ENCODE measurements at places on chromosomes 5 and 9.

- no peak for DNase-seq
Observed at GRCh38 chr9:136436055-136436634, 3.5 kb downstream of the INPP5E start.

DNA sequence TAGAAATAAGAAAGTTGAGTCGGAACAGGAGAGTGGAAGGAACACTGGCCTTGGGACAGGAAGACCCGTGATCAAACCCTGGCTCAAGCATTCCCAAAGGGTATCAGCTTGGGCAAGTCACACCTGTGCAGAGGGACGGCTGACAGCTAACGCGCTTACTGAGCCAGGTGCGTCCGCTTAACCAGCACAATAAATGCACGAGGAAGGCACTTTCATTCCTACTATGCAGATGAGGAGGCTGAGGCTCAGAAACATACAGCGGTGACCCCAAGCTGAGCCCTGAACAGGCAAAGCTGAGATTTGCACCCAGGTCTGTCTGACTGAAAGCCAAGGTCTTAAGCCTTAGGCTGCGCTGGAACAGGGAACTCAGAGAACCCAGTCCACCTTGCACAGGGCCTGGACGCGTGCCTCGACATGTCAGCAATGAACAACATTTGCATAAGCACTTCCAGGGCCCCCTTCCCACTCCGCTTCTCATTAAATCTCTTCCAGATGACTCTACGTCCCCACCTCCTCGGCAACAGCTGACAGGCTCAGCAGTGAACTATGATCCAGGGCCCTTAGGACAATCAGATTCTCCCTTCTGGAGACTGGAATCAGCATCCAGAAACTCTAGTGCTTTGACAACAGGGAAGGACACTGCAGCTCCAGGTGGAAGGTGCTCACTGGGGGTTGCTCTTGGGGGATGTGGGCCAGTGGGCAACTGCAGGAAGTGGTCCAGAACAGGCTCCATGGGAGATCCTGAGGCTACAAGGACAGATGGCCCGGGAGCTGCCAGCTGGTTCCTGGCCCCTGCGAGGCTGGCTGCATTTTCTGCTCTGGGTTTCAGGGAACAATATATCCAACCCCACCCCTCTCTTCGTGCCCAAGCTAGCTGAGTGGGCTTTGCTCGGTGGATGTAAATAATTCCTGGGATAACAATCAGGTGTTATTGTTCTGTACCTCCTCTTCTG, 35.2 kb downstream of the SH3PXD2B start:
- DNase-seq, result peak; percentile 80

GRCh38 chr5:56459394-56460194, 226.5 kb upstream of the ANKRD55 start:
- DNase-seq, result no peak

DNA sequence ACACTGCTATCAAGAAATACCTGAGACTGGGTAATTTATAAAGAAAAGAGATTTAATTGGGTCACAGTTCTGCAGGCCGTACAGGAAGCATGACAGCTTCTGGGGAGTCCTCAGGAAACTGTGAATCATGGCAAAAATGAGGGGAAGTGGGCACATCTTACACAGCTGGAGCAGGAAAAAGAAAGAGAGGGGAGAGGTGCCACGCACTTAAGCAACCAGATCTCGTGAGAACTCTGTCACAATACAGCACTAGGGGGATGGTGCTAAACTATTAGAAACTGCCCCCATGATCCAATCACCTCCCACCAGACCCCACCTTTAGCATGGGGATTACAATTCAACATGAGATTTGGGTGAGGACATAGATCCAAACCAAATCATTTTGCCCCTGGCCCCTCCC, 105.5 kb upstream of the CPLX2 start:
- no peak for DNase-seq

DNA sequence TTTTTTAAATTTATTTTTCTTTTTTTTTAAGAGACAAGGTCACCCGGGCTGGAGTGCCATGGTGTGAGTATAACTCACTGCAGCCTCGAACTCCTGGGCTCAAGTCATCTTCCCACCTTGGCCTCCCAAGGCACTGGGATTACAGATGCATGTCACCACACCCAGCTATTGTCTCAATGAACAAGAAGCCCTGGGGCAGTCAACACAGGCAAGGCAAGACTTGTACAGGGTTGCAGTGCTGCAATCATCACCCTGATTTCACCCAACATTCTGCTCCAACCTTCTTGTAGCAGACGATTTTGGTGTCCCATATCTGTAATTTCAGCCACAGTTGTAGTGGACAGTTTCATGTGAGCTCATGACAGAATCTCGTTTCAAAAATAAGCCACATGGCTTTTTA, 205.8 kb upstream of the KIF2A start:
- DNase-seq, result no peak

GRCh38 chr5:115626445-115626823, 598 bp upstream of the TMED7 start:
- DNase-seq, result peak; percentile 14

- DNase-seq, result no peak
Observed at GRCh38 chr9:69593301-69593700, 78.9 kb downstream of the APBA1 start.

GRCh38 chr5:158011422-158011821, 152.5 kb upstream of the CLINT1 start:
- no peak for DNase-seq

DNA sequence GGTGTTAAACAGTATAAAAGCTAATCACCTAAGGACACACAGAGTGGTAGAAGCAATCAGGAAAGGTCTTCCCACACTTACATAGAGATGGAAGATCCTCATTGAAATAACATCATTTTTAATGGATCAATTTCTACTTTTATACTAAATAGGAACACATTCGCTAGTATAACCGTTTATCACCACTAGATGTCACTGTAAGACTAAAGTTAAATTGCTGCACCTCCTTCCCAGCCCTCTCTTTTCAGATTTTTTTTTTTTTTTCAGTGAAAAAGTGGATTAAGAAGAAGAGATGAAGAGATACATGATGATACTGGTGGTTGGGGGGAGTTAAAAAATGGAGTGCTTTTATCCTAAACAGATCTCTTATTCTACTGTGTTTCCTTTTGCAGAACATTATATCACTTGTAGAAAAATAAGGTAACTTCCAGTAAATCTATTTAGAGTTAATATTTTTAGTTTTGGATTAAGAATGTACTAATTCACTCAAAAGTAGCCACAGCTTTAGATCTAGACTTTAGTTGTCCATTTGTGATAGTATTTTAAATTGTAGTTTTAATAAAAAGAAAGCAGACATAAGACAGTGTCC, 116.9 kb upstream of the ARRDC3 start:
- DNase-seq, result peak; percentile 44

DNA sequence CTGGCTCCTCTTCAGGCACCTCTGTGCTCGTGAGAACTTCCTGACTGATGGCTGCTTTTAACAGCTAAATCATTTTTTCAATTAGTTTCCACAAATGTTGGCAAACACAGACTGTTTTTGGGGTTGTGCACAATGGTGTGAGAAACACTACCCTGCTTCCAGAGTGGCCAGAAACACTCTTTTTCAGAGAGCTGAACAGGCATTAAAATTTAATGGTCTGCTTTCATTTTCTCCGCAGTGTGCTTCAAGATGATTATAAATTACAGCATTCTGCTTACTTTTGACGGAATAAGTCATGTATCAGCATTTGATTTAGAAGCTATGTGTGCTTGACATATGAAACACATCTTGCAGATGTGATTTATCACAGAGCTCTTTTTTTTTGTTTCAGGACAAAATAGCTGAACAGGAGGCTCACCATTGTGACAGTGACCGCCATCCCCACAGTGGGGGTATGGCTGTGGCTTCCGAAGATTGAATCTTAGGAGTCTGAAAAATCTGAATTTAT, 454.5 kb upstream of the ZNF608 start:
- no peak for DNase-seq

GRCh38 chr9:83154087-83154736, 91.3 kb upstream of the RASEF start:
- DNase-seq, result no peak

- peak; percentile 27 for DNase-seq
Observed at GRCh38 chr9:115058684-115059315, 59.2 kb downstream of the TNC start.

DNA sequence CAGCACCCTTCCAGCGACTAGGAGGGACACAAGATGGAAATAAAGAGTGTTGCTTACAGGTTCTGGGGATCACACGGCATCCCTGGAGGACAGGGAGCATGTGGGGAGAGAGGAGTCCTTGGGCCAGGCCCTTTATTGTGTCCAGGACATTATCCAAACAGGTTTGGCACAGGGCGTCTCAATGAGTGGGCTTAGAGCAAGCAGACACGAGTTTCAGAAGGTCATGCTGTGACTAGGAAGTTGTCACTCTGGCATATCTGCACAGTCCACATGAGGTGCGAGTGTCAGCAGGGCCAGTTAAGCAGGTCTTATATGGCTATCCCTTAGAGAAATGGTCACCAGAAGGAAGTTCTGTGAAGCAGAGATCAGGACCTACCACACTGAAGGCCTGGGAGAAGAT, 174.5 kb upstream of the OTULINL start:
- no peak for DNase-seq

- no peak for DNase-seq
Observed at GRCh38 chr5:53613536-53613935, 53.1 kb downstream of the NDUFS4 start.

DNA sequence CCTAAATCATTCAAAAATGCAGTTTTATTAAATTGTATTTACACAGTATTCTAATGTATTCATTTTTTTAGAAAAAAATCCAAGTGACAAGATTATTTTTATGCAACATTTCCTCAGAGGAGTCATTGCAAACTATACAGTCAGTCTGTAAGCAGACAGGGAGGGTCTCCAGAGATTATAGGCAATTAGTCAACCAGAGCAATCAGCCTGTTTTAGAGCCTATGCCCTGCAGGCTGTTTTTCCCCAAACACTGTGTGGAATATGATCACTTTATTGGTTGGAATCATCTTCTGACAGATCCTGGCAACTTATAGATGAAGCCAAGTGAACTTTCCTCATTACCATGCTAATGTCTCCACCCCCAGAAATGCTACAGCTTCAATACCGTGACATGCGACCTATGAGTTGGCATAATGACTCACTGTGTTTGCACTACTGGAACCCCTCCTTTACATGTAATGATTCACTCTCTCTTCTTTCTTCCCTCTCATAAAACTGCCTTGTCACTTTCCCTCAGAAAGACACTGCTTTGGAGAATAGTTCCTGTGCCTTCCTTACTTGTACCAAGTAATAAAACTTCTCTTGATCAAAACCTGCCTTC, 577.7 kb upstream of the FTMT start:
- peak; percentile 63 for DNase-seq

DNA sequence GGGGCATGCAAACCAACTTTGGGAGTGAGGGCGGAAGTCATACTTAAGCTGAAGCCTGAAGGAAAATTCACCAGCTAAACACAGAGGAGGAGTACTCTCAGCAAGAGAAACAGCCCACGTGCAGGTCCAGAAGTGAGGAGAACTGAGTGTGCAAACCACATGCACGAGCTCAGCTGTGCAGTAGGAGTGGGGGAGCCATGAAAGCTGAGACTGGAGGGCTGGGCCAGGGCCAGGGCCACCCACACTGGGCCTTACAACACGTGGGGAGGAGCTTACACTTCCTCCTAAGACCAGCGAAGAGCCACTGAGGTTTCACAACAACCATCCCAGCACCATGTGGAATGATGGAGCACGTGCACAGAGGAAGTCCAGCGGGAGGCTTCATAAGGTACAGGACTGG, 9.3 kb upstream of the WWC1 start:
- DNase-seq, result peak; percentile 48

DNA sequence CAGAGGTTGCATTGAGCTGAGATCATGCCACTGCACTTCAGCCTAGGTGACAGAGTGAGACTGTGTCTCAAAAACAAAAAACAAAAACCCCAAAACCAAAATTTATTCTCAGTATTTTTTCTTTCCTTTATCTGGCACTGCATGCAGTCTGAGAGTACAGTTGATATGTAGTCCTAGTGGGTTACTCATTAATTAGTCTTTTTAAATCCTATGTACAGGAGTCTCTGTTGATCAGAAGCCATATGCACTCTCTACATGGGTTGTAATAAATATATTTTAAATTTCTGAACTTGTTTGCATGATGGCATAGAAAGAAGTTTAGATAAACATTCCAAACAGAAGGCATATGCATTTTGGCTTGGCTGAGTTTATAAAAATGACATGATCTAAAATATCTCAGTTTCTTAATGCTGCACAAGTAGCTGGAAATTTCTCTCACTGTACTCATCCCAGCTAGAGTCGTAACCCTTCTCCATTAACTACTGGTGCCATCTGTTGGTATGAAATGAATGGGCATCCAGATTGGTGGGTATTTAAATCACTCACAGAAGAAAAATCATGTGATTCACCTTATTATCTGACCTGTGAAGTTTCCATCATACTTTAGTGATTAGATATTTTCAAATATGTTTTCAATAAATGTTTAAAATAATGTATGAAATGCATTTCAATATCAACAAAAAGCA, 284.8 kb downstream of the CTNND2 start:
- no peak for DNase-seq

DNA sequence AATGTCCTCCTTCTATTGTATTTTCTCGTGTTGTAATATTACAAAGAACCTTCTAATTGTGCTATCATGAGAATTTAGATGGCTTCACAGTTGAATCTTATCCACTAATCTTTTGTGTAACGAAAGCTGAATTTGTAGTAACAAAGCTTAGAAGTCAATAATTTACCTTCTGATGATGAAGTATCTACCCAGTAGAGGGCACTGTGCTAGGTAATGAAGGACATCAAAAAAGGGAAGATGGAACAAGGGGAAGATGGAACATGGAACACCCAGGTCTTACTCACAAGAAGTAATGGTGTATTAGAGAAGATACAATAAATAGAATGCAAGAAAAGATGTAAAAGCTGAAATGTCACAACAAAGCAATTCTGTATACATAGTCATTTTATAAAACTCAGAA, 131.0 kb upstream of the CCNG1 start:
- no peak for DNase-seq

DNA sequence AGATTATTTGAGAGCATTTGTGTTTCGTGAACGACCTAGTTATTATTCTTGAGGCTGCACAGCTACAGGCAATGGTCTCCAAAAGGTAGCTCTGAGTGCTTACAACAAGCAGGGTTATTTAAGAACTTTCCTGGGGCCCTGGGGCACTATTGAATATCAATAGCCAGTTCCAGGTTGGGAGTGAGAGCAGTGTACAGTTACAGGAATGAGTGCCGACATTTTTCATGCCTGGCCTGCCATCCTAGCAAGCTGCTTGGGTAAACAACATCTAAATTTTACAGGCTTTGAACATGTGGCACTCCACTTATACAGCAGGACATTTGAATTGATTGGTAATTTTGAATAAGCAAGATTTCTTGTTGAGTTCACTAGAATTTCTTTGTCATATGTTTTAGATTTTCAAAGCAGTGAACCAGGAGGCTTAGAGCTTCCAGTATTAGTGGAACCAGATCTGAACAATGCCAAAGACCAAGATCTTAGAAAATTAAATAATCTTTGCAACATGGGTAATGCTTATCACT, 171.9 kb upstream of the GDNF start:
- DNase-seq, result no peak

GRCh38 chr5:101943784-101944183, 352.3 kb downstream of the SLCO4C1 start:
- no peak for DNase-seq

Data from fibroblast of the conjunctiva (primary cell).